PC-9 (cell line): ENCODE measurements at places on chromosomes 6 and 20.

DNA sequence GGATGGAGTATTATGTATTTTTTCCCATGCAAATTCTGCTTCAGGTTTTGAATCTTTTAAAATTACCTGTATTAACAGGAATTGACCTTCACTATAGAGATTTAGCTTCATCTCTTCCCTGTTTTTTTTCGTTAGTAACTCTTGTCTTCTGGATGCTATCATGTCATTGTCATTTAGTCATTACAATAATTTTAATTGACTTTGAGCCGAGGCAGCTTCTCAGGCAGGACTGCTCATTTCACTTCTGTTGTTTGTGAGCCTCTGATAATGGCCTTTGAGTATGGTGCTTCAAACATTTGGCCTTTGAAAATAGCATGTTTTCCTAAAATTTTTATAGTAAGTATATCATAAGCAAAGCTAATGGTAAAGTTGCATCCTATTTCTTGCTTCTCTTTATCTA, 375.1 kb upstream of the MMS22L start:
- H3K36me3 ChIP-seq, result no peaks in the 10 kb centered on the region
- DNase-seq, result no peak
- no peak overlapping the region for H3K27ac ChIP-seq
- H3K4me1 ChIP-seq, result no peaks in the 10 kb centered on the region
- no peak overlapping the region for H3K4me3 ChIP-seq
- H3K27me3 ChIP-seq, result no peaks in the 10 kb centered on the region

GRCh38 chr6:21987501-21987957, 309.3 kb downstream of the PRL start:
- H3K4me1 ChIP-seq, result peaks cover 14% of the 10 kb centered on the region
- no peaks in the 10 kb centered on the region for H3K36me3 ChIP-seq
- peak; percentile 54 for DNase-seq
- 0 out of 2 replicates have a peak overlapping the region, but pooled peaks have one; percentile 3 for H3K4me3 ChIP-seq

GRCh38 chr6:21348504-21349195, 244.9 kb upstream of the SOX4 start:
- no peak overlapping the region for H3K27ac ChIP-seq
- no peaks in the 10 kb centered on the region for H3K36me3 ChIP-seq
- H3K4me1 ChIP-seq, result no peaks in the 10 kb centered on the region
- peak; percentile 68 for DNase-seq
- no peaks in the 10 kb centered on the region for H3K27me3 ChIP-seq

DNA sequence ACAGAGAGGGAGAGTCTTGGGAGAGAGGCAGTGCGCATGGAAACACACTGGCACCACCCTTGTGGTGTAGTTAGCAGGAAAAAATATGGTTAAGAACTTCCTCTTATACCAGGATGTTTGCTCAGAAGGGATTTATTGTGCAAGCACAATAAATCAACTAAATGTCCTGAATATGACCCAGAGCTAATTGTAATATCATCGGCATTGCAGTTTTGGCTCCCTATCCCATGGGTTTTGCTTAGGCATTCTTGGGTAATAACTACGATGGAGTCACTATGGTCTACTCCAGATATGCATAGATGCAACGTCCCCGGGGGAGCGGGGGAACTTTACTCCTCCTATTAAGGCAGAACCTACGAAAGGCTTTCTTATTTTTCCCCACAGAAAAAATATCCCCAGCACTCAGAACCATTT, 751.6 kb downstream of the EYS start:
- H3K27me3 ChIP-seq, result no peaks in the 10 kb centered on the region
- no peak overlapping the region for H3K27ac ChIP-seq
- H3K36me3 ChIP-seq, result no peaks in the 10 kb centered on the region

GRCh38 chr20:41671143-41671542, 53.0 kb upstream of the CHD6 start:
- H3K36me3 ChIP-seq, result no peaks in the 10 kb centered on the region
- no peak for DNase-seq
- no peaks in the 10 kb centered on the region; the same call in 1 of the 2 replicates for H3K4me1 ChIP-seq
- no peak overlapping the region for H3K27ac ChIP-seq

DNA sequence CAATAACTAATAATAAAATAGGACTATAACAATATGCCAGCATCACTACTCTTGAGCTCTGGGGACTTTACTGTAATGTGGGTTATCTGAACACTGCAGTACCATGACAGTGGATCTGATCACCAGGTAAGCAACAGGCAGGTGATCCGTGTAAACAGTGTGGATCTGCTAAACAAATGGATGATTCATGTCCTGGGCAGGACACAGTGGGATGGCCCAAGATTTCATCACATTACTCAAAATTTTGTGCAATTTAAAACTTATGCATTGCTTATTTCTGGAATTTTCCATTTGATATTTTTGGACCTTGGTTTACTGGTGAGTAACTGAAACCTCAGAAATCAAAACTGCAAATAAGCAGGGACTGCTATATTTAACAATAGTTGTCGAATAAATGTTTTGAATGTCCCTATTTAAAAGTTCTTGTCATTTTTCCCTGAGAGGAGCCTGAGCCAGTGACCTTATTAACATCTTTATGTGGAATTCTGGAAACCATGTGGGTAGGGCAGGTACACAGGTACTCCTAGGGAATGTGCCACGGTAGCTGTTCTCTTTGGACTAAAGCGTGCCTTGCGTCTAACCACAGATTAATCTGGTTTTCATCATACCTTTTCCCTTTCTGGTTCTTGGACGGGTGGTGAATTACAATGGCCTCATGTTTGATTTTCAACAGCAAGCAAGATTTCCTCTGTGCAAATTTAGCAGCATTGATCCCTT, 214.5 kb upstream of the SASH1 start:
- no peaks in the 10 kb centered on the region for H3K36me3 ChIP-seq
- no peak overlapping the region for H3K4me3 ChIP-seq
- DNase-seq, result peak; percentile 41
- no peaks in the 10 kb centered on the region for H3K27me3 ChIP-seq
- H3K27ac ChIP-seq, result peak overlapping the region; percentile 65
- peaks cover 32% of the 10 kb centered on the region for H3K4me1 ChIP-seq

- H3K27me3 ChIP-seq, result peaks cover 4% of the 10 kb centered on the region; the same call in 1 of the 2 replicates
- H3K36me3 ChIP-seq, result no peaks in the 10 kb centered on the region
- H3K4me3 ChIP-seq, result no peak overlapping the region
- no peaks in the 10 kb centered on the region for H3K4me1 ChIP-seq
- H3K27ac ChIP-seq, result no peak overlapping the region
Measured at GRCh38 chr6:159826968-159827647, 27.0 kb downstream of the PNLDC1 start.

GRCh38 chr20:58155148-58155925, 73.1 kb downstream of the ANKRD60 start:
- no peaks in the 10 kb centered on the region for H3K36me3 ChIP-seq
- peaks cover under 1% of the 10 kb centered on the region; the same call in 1 of the 2 replicates for H3K4me1 ChIP-seq
- no peaks in the 10 kb centered on the region for H3K27me3 ChIP-seq
- H3K27ac ChIP-seq, result no peak overlapping the region
- no peak overlapping the region for H3K4me3 ChIP-seq

- DNase-seq, result no peak
- H3K36me3 ChIP-seq, result no peaks in the 10 kb centered on the region
- no peak overlapping the region for H3K27ac ChIP-seq
- H3K4me1 ChIP-seq, result no peaks in the 10 kb centered on the region
Measured at GRCh38 chr6:146768722-146769121, 169.9 kb downstream of the ADGB start.

DNA sequence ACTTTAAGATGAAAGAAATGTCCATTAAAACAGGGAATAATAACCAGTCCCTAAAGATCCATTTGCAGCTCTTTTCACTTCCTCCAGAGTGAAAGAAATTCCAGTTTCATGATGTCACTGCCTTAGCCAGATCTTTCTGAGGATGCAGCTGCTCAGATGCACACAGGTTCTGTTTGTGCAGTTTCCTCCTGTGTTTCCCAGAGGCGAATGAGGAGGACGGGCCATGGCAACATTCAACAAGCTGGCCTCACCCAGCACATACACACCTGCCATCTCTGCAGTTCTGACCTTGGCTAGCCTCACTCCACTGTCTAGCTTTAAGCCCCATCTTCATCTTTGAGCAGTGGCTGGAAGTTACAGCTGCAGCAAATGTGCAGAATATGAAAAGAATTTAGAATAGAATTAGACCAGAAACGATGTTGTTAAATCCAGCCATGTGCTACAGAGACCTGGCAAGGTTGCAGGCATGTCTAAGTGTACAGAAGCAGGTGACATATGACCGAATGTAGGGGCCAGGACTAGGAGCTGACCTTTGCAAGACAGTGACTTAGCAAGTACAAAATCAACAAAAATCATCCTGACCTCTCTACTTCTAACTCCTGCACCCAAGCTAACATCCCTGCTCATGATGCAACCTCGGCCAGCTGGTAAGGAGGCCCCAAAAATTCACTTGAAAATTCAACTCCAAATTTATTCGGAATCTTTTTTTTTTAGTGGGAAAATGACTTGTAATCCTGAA, 35.0 kb downstream of the FAM50B start:
- no peaks in the 10 kb centered on the region for H3K36me3 ChIP-seq
- no peaks in the 10 kb centered on the region for H3K27me3 ChIP-seq
- peak; percentile 49 for DNase-seq
- no peak overlapping the region for H3K27ac ChIP-seq
- H3K4me3 ChIP-seq, result no peak overlapping the region

- no peaks in the 10 kb centered on the region for H3K36me3 ChIP-seq
- peaks cover 44% of the 10 kb centered on the region for H3K4me1 ChIP-seq
- H3K4me3 ChIP-seq, result peak overlapping the region; percentile 85
- H3K27ac ChIP-seq, result peak overlapping the region; percentile 83
- DNase-seq, result peak; percentile 7
Measured at GRCh38 chr20:46088409-46089166, 1.2 kb downstream of the NCOA5 start.

DNA sequence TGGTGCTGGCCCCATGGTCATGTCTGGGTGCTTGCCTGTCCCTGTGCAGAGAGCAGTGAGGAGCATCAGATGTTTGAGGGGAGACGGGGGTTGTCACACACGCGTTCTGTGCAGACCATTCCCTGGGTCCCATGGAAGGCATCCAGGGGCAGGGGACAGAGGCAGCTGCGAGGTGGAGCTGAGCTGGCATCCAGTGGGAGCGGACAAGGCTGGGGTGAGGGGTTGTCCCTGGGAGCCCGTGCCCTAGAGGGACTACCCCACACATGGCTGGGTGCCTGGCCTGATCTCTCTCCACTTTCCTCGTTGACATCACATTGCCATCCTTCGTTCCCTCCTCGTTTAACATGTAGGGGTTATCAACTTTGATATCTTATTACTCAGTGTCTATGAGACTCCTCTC, 331.3 kb downstream of the CDH4 start:
- H3K4me3 ChIP-seq, result no peak overlapping the region
- H3K27ac ChIP-seq, result no peak overlapping the region
- H3K36me3 ChIP-seq, result no peaks in the 10 kb centered on the region

- H3K36me3 ChIP-seq, result no peaks in the 10 kb centered on the region
- no peak overlapping the region for H3K4me3 ChIP-seq
- no peaks in the 10 kb centered on the region for H3K4me1 ChIP-seq
- no peak overlapping the region for H3K27ac ChIP-seq
- H3K27me3 ChIP-seq, result no peaks in the 10 kb centered on the region
Measured at GRCh38 chr6:71983131-71983530, 96.8 kb downstream of the RIMS1 start.

- H3K4me1 ChIP-seq, result no peaks in the 10 kb centered on the region
- H3K36me3 ChIP-seq, result no peaks in the 10 kb centered on the region
- no peak overlapping the region for H3K4me3 ChIP-seq
- H3K27me3 ChIP-seq, result no peaks in the 10 kb centered on the region
- H3K27ac ChIP-seq, result no peak overlapping the region
Measured at GRCh38 chr6:119036081-119036480, 42.4 kb downstream of the FAM184A start.

DNA sequence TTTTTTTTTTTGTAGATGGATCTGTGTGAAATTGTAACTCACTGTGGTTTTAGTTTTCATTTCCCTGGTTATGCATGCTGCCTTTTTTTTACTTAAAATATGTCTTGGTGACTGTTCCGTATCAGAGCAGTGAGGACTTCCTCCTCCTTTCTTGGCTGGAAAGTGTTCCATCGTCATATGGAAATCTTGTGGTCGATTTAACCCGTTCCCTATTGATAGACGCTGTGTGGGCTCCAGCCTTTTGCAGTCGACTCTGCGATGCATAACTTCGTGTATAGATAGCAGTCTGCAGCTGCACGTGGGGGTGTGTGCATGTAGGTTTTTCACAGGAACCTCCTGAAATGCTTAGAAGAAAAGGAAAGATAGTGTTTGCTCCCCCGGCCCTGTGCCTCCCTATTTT, 28.1 kb upstream of the PNPLA1 start:
- H3K36me3 ChIP-seq, result no peaks in the 10 kb centered on the region
- H3K4me3 ChIP-seq, result no peak overlapping the region
- peaks cover 16% of the 10 kb centered on the region; the same call in 1 of the 2 replicates for H3K4me1 ChIP-seq
- no peak overlapping the region for H3K27ac ChIP-seq

GRCh38 chr6:168939796-168940195, 313.9 kb downstream of the THBS2 start:
- no peak overlapping the region for H3K4me3 ChIP-seq
- no peak for DNase-seq
- H3K4me1 ChIP-seq, result no peaks in the 10 kb centered on the region
- H3K27ac ChIP-seq, result no peak overlapping the region

GRCh38 chr6:51963980-51964379, 123.4 kb downstream of the PKHD1 start:
- no peak for DNase-seq
- no peak overlapping the region for H3K27ac ChIP-seq
- H3K36me3 ChIP-seq, result no peaks in the 10 kb centered on the region
- H3K4me3 ChIP-seq, result no peak overlapping the region
- H3K4me1 ChIP-seq, result no peaks in the 10 kb centered on the region
- H3K27me3 ChIP-seq, result no peaks in the 10 kb centered on the region

DNA sequence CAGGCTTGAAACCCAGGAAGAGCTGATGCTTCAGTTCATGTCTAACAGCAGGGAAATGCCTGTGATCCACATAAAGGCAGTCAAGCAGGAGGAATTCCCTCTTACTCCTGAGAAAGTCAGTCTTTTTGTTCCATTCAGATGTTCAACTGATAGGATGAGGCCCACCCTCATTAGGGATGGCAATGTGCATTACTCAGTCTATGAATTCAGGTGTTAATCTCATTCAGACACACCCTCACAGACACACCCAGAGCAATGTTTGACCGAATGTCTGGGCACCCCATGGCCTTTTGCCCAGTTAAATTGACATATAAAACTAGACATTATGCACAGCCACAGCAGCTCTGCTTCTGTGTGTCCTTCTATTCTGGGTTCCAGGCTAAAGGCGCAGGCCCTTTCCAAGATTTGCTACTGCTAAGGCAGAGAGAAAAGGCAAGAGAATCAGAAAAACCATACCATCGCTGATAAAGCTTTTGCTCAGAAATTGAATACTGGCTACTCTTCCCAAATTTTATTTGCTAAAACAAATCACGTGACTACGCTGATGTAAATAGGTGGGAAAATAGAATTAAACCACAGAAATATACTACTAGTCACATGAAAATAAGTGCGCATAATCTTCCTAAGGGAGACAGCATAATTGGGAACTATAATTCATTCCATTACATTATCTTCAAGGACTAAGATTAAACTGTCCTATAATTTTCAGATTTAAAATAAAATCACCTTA, 625.0 kb upstream of the MAN1A1 start:
- H3K36me3 ChIP-seq, result no peaks in the 10 kb centered on the region
- DNase-seq, result no peak
- H3K4me3 ChIP-seq, result no peak overlapping the region
